ENCODE measurements at places on chromosomes 16 and 17.

DNA sequence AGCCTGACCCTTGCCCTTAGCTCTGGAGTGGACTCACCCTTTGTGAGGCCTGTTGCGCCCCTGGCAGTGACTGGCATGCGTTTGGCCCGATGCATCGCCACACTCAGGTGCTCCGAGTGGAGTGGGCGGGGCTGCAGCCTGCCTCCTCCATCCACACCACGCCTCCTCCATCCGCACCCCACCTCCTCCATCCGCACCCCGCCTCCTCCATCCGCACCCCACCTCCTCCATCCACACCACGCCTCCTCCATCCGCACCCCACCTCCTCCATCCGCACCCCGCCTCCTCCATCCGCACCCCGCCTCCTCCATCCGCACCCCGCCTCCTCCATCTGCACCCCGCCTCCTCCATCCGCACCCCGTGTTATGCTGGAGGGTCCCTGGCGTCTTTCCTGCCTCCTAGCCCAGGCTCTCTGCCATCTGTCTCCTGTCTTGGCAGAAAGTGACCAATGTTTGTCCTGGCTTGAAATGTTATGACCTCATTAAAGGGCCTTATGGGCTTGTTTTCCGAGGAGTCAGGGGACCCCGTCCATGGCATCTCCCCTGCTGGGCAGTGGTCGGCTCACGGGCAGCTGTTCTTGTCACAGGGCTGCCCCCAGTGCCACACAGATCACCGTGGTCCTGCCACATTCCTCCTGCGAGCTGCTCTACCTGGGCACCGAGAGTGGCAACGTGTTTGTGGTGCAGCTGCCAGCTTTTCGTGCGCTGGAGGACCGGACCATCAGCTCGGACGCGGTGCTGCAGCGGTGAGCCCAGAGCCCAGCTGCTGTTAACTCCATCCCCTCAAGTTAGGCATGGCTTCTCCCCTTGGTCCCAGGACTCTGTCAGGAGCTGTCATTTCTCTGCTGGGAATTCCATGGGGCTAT lies 28.7 kb upstream of the MYO15B start:
- no peak for DNase-seq

GRCh38 chr17:67528751-67529436 lies 151.8 kb downstream of the PITPNC1 start:
- no peak for DNase-seq

DNA sequence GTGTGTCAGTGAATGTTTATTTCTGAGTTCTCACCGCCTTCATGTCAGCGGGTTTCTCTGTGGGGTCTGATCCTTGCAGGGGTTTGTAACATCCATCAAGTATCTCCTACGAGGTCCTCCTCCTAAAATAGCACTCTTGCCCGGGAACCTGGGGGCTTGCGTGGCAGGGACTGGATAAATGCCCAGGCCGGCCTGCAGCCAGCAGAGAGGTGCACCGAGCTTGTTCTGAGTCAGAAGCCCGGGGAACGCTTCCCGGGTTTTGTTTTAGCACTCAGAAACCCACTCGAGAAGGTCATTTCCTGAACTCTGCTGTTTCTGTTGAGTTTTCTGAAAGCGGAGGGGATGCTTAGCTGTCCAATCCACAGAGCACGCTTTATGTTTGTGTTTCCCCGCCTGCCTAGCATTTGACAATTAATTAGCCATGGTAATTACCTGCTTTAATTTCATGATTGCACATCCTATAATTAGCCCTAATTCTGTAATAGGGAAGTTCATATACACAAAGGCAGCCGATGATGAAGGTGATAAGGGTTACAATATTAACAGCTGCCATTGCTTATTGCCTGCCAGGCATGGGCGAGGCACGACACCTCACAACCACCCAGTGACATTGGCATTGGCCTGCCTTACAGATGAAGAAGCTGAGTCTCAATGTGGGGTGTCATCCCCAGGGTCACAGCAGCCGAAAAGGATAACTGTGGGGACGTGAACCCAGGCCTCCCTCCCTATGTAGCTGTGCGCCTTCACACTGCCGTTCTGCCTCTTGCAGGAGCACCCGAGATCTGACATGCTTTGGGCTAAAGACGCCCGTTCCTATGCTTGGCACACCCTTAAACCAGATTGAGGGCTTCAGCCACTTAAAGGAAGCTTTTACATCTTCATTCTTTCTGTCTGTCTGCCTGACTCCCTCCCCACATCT lies 333.1 kb downstream of the CPPED1 start:
- no peak for DNase-seq

DNA sequence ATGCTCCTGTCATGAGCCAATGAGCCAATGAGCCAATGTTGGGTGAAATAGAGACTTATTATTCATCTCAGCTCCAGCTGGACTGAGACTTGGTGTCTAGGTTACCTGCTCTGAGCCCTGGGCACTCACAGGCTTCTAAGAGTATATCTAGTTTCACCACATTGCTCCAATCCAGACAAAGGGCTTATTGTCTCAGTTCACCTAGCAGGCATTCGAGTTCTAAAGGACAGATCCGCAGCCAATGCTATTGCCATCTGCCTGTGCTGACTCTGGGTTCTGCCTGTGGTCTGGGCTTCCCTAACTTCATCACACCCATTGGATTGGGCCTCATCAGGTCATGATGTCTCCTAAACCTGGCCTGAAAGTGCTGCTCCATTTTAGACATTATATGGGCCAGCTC lies 66.1 kb upstream of the HS3ST4 start:
- no peak for DNase-seq

- no peak for DNase-seq
These were observed 163.1 kb upstream of the CACNG3 start for GRCh38 chr16:24093049-24093448.

DNA sequence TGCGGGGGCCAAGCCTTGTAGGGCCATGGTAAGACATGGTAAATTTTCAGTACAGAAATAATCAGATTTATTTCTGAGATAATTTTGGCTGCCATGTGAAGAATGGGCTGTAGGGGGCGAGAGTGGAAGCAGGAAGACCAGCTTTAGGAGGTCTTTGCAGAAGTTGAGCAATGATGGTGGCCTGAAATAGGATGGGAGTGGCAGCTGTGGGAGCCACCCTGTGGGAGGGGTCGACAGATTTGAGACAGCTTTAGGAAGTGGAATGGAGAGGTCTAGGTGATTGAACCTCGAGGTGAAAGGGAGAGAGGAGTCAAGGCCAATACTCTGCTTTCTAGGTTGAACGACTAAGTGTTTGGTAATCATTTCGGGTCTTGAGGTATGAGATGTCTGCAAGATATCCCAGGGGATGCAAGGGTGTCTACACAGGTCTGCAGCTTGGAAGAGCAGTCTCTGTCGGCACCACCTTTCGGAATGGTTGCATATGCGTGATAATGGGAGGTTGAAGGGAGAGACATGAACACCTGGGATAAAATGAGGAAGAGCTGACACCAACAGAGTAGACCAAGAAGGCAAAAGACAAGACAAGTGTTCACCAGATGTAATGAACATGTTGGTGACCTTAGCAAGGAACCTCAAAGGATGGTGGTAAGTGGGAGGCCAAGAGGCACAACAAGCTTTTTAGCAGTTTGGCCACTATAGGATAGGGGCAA lies 4.2 kb upstream of the ATXN7L3 start:
- no peak for DNase-seq

DNA sequence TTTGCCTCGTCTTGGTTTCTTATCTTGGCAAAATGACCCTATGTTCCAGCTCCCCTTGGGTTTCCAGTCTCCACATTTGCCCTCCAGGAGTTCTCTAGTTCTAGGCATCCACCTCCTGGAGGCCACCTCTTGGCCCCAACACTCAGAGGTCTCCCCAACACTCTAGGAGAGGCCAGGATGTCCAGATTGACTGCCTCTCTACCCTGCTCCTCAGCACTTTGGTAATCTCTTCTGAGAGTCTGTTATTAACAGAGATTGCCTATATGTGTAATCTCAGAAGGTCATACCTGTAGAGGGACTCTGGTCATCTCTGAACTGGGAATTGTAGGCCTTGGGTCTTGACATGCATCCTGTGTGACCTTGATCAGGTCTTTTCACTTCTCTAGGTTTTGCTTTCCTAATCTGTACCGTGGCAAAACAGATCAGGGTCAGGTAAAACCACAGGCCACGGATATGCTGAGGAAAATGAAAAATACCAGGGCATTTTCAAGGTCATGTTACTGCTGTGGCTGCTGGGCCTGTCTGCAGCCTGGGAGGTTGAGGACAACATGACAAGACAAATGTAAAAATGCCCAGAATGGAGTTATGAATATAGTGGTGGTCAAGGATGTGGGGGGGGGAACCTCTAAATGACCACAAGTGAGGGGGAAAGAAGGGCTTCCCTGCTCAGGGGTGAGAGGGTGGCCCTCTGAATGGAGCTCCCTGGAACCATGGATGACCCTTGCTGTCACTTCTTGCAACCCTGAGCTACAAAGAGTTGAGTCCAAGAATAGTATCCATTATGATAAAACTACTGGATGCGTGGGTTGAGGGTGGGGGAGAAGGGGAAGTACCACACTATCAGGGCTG lies 5.0 kb upstream of the CCL4L2 start:
- DNase-seq, result no peak

DNA sequence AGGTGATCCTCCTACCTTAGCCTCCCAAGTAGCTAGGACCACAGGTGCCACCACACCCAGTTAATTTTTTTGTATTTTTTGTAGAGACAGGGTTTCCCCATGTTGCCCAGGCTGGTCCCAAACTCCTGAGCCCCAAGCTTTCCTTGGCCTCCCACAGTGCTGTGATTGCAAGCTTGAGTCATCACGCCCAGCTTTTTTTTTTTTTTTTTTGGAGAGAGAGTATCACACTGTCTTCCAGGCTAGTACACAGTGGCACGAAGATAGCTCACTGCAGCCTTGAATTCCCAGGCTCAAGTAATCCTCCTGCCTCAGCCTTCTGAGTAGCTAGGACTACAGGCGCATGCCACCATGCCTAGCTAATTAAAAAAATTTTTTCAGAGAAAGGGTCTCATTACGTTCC lies 27.2 kb downstream of the HEATR9 start:
- no peak for DNase-seq

Measured in bone marrow (tissue), 2 donors.